Spleen (tissue), 13 donors: ENCODE measurements at places on chromosomes 12 and 14.
A peak's percentile ranks its signal among the peaks of the same experiment; 100 is the strongest.

DNA sequence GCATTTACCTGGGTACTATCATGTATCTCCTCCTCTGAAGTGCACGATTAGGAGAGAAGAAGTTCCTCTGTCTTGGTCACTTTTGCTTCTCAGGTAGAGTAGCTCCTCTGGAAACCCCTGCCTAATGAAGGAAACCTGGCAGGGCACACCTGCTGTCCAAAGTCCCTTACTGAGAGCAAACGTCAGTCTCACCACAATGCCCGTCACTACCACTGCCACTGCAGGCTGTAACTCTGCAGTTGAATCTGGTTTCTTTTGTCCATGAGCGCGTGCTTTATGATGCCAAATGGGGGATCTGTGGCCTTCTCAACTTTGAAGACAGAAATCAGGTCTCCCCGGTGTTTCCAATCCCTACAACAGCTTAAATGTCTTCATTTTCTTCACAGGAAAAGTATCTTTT lies 1068.6 kb downstream of the BCL11B start:
- no peaks in the 10 kb centered on the region for H3K36me3 ChIP-seq
- H3K27ac ChIP-seq = no peak overlapping the region
- DNase-seq = no peak
- H3K27me3 ChIP-seq = no peaks in the 10 kb centered on the region

DNA sequence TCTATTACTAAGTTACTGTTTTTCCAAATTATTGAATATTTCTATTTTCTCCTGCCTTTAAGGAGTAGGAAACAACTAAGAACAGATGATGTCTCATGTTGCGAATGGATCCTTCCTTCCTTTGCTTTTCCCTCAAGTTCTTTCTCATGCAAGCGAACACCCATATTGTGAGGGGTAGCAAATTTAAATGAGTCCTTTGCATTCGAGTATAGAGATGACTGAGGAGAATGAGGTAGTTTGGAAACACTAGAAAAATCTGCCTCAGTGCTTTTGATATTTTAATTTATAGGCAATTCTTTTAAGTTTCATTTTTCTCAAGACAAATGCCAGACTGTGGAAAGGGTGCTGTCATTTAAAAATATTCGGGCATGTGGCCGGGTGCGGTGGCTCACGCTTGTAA lies 56.1 kb downstream of the TRAF3 start:
- peaks cover 21% of the 10 kb centered on the region for H3K4me1 ChIP-seq
- no peak overlapping the region for H3K4me3 ChIP-seq
- peaks cover 31% of the 10 kb centered on the region for H3K36me3 ChIP-seq

DNA sequence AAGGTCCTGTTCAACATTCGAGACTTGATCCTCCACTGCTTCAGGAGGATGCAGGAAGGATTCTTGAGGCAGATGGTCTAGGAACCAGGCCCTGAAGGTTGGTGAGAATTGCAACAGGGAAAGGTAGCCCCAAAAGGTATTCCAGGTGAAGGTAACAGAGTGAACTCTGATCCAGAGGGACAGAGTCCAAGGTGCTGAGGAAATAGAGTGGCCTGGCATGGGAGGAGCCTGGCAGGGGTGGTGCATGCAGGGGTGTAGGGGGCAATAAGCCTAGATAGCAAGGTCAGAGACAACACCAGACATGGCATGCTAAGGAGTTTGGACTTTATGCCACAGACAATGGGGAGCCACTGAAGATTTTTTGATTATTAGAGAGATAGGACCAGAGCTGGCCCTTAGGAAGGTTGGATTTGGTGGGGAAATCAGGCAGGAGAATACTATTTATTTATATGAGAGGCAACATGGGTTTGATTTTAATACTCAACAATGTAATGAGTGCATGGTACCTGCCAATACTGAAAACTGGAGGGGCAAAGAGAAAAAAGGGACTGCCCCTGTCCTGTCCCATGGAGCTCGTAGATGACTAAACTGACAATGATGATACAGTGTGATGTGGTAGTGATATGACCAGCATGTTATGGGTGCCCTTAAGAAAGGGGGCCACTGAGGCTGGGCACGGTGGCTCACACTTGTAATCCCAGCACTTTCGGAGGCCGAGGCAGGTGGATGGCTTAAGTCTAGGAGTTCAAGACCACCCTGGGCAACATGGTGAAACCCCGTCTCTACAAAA lies 50.5 kb upstream of the TMED10 start:
- no peaks in the 10 kb centered on the region for H3K36me3 ChIP-seq
- no peak overlapping the region for H3K4me3 ChIP-seq
- no peaks in the 10 kb centered on the region for H3K27me3 ChIP-seq
- peaks cover 31% of the 10 kb centered on the region for H3K4me1 ChIP-seq
- no peak overlapping the region for H3K27ac ChIP-seq

- H3K27me3 ChIP-seq = no peaks in the 10 kb centered on the region
- peaks cover 10% of the 10 kb centered on the region for H3K36me3 ChIP-seq
- H3K4me3 ChIP-seq = no peak overlapping the region
Observed at GRCh38 chr12:26896913-26897312, 40.9 kb downstream of the INTS13 start.

DNA sequence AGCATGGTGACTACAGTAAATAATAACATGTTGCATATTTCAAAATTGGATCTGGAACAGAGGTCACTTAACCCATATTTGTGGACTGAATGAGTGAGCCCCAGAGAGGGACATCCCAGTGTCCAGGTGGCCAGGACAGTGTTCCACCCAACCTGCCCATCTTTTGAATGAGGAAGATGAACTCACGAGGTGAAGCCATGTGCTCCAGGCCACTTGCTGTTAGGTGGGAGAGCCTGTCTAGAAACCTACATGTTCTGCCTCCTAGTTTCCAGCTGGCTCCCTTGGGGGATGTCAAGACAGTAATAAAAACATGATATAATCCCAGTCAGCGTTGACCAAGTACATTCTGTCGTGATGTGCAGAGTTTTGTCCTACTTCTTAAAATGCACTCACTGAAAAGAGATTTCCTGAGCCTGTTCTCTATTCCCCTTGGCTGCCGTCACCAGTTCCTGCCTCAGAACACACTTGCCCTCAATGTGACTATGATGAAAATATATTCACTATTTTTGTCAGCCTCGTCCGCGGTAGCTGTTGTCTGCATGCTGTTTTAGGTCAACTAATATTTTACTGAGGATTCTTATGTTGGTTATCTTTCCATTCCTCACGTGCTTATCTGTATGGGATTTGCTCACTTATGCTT lies 25.7 kb downstream of the TSPAN9 start:
- H3K4me3 ChIP-seq = no peak overlapping the region
- H3K36me3 ChIP-seq = no peaks in the 10 kb centered on the region
- no peaks in the 10 kb centered on the region for H3K27me3 ChIP-seq
- peaks cover 58% of the 10 kb centered on the region for H3K4me1 ChIP-seq
- peak overlapping the region; percentile 17 for H3K27ac ChIP-seq

DNA sequence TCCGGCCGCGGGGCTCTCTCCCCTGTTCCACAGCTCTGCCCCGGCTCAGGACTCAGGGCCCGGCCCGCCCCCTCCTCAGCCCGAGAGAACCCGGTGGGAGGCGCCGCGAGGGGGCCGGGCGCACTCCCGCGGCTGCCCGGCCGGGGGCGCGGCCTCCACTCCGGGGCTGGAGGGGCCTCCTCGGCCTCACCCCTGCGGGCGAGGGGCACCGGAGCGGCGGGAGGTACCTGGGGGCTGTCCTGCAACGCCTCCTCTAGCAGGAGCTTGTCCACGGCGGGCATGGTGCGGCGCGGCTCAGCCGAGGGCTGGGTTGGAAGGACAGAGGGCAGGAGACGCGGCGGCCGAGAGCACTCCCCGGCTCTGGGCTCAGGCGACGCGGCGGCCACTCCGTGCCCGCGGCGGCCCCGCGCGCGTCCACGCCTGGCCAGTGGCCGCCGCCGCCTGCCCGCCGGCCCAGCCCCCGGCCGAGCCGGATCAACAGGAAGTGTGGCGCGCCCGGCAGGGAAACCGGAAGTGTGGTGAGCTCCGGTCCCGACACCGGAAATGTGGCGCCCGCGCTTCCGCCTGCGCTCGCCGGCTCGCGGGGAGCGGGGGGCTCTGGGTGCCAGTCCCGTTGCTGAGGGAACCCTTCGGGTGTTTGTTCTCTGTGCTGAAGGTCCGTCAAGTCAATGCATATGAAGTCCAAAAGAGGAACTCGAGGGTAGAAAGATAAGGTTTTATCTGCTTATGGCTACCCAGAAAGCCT lies at the start of gene APPL2:
TSS of gene APPL2 (minus strand) at position 443 of the 745 bp plus-strand sequence. CDS start at position 281, 162 bp downstream.
- peaks cover 13% of the 10 kb centered on the region for H3K36me3 ChIP-seq
- peak; percentile 97 for DNase-seq
- no peaks in the 10 kb centered on the region for H3K27me3 ChIP-seq
- peak within 1 kb of the TSS; percentile 99 for H3K27ac ChIP-seq

GRCh38 chr14:34994668-34995067 lies 11.9 kb downstream of the SRP54 start:
- H3K4me3 ChIP-seq = no peak overlapping the region
- H3K27me3 ChIP-seq = no peaks in the 10 kb centered on the region
- DNase-seq = no peak
- H3K36me3 ChIP-seq = peaks cover 32% of the 10 kb centered on the region
- H3K4me1 ChIP-seq = peaks cover 9% of the 10 kb centered on the region
- H3K27ac ChIP-seq = no peak overlapping the region

DNA sequence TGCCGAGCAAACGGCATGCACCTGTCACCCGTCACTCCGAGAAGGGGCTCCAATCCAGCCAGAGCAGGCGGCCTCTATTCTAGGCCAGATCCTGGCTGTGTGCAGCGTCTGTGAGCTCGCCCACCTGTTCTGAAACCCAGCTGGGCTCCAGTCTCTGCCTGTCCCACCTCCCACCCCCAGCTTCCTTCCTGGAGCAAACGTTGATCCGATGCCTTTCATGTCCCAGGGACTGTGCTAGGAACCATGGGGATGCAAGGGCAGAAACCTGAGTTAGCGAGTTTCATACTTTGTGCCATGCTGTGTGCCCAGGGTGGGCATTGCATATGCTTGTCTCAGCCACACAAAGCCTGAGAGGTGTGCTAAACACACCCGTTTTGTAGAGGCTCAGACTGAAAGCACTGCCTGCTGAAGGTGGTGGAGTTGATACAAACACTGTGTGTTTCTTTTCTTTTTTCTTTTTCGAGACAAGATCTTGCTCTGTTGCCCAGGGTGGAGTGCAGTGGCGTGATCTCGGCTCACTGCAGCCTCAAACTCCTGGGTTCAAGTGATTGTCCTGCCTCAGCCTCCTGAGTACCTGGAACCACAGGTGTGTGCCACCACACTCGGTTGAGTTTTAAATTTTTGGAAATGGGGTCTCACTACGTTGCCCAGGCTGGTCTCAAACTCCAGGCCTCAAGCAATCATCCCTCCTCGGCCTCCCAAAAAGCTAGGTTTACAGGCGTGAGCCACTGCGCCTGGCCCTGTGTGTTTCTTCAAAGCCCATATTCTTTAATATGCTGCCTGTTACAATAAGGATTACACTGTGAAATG lies 84.1 kb upstream of the MED13L start:
- no peaks in the 10 kb centered on the region for H3K27me3 ChIP-seq
- peak; percentile 68 for DNase-seq
- H3K4me3 ChIP-seq = no peak overlapping the region
- H3K4me1 ChIP-seq = peaks cover 22% of the 10 kb centered on the region
- H3K36me3 ChIP-seq = no peaks in the 10 kb centered on the region

DNA sequence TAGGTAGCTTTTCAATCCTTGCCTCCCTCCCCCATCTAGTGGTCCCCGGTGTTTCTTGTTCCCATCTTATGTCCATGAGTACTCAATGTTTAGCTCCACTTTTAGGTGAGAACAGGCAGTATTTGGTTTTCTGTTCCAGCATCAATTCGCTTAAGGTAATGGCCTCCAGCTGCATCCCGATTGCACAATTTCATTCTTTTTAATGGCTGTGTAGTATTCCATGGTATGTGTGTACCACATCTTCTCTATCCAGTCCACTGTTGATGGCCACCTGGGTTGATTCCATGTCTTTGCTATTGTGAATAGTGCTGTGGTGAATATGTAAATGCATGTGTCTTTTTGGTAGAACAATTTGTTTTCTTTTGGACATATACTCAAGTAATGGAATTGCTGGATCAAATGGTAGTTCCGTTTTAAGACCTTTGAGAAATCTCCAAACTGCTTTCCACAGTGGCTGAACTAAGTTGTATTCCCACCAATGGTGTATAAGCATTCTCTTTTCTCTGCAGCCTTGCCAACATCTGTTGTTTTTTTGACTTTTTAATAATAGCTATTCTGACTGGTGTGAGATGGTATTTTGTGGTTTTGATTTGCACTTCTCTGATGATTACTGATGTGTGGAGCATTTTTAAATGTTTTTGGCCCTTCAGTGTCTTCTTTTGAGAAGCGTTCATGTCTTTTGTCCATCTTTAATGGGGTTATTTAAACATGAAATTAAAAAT lies 34.2 kb upstream of the ASPG start:
- no peak for DNase-seq
- H3K36me3 ChIP-seq = no peaks in the 10 kb centered on the region
- no peaks in the 10 kb centered on the region for H3K4me1 ChIP-seq
- no peak overlapping the region for H3K4me3 ChIP-seq
- H3K27ac ChIP-seq = no peak overlapping the region

- peak overlapping the region; percentile 50 for H3K27ac ChIP-seq
- no peaks in the 10 kb centered on the region for H3K36me3 ChIP-seq
- H3K4me3 ChIP-seq = no peak overlapping the region
- DNase-seq = no peak
Observed at GRCh38 chr12:65536876-65537681, 258.6 kb downstream of the MSRB3 start.

DNA sequence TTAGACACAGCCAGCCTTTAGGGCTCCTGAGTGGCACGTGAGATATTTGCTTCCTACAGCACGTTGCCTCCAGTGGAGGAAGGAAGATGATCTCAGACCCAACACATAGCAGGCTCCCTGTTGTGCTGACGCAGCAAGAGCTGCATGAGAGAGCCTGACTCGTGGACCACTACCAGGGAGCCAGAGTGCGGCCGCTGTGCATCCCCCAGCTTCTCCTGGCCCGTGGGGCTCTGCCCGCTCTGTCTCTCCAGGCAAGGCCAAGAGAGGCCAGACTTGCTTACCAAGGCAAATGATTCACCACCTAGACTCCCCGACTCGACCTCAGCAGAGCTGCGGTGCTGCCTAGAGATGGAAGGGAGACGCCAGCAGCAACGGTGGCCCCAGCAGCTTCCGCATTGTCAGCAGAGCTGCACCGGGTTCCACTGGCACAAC lies 37.5 kb downstream of the MAP3K9 start:
- no peaks in the 10 kb centered on the region for H3K4me1 ChIP-seq
- DNase-seq = no peak

GRCh38 chr12:86597431-86597830 lies 341.2 kb upstream of the MGAT4C start:
- H3K27me3 ChIP-seq = no peaks in the 10 kb centered on the region
- no peak overlapping the region for H3K4me3 ChIP-seq
- no peak for DNase-seq

GRCh38 chr12:1706632-1706980 lies 15.7 kb downstream of the ADIPOR2 start:
- DNase-seq = no peak
- H3K27me3 ChIP-seq = no peaks in the 10 kb centered on the region
- H3K27ac ChIP-seq = no peak overlapping the region
- H3K4me3 ChIP-seq = no peak overlapping the region
- no peaks in the 10 kb centered on the region for H3K36me3 ChIP-seq

GRCh38 chr12:6333029-6333428 lies 8.8 kb downstream of the TNFRSF1A start:
- DNase-seq = peak; percentile 92
- peaks cover 81% of the 10 kb centered on the region for H3K4me1 ChIP-seq
- H3K27me3 ChIP-seq = no peaks in the 10 kb centered on the region

- H3K4me3 ChIP-seq = no peak overlapping the region
- no peak for DNase-seq
- no peaks in the 10 kb centered on the region for H3K36me3 ChIP-seq
- H3K27ac ChIP-seq = no peak overlapping the region
Observed at GRCh38 chr14:83483063-83483462, 1949.4 kb upstream of the SEL1L start.

GRCh38 chr14:59964251-59965007 lies 44.5 kb downstream of the LRRC9 start:
- no peaks in the 10 kb centered on the region for H3K27me3 ChIP-seq
- peak overlapping the region; percentile 89 for H3K27ac ChIP-seq
- H3K4me3 ChIP-seq = no peak overlapping the region
- no peak for DNase-seq
- H3K36me3 ChIP-seq = no peaks in the 10 kb centered on the region
- peaks cover 14% of the 10 kb centered on the region for H3K4me1 ChIP-seq
